ENCODE measurements at places on chromosomes 5 and 9. TPM values are rescaled to one million over a fixed set of nuclear protein-coding genes. Genes with fewer than 3 reads are reported as not detected.

Gene IFNB1
- total RNA-seq = not detected

Gene CETN3
- 34.7 TPM for total RNA-seq

Gene ZNF608
- 5.0 TPM for total RNA-seq

Gene FOXD4
- 0.31 TPM for total RNA-seq

Gene ALDH1A1
- 0.90 TPM for total RNA-seq

Gene PCDHGA6
- 0.36 TPM for total RNA-seq

Gene TYRP1
- not detected for total RNA-seq

Gene ATOX1
- total RNA-seq = 330 TPM

Gene SH3RF2
- total RNA-seq = 0.38 TPM

Gene ECM2
- 8.1 TPM for total RNA-seq

All from motor neuron (in vitro differentiated cells).